Right ventricle myocardium inferior (tissue), 1 donor: ENCODE measurements at places on chromosomes 6 and 20. TPM values are rescaled to one million over a fixed set of nuclear protein-coding genes. Genes with fewer than 3 reads are reported as not detected.
A peak's percentile ranks its signal among the peaks of the same experiment; 100 is the strongest.

BANF2 gene
- not detected for total RNA-seq

RMND1 gene
- 15.7 TPM for total RNA-seq

JPH2 gene
- total RNA-seq, result 197 TPM

CDSN gene
- total RNA-seq, result not detected

GSTA2 gene
- not detected for total RNA-seq

DNA sequence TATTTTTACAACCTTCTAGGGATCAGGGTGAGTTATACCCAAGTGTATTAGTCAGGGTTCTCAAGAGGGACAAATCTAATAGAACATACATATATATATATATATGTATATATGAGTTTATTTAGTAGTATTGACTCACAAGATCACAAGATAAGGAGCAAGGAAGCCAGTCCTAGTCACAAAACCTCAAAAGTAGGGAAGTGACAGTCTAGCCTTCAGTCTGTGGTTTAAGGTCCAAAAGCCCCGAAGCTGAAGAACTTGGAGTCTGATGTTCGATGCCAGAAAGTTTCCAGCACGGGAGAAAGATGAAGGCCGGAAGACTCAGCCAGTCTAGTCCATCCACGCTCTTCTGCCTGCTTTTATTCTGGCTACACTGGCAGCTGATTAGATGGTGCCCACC lies 632.7 kb upstream of the AGPAT4 start:
- DNase-seq, result no peak

- no peak for DNase-seq
Observed at GRCh38 chr6:42525206-42525605, 38.6 kb upstream of the UBR2 start.

DNA sequence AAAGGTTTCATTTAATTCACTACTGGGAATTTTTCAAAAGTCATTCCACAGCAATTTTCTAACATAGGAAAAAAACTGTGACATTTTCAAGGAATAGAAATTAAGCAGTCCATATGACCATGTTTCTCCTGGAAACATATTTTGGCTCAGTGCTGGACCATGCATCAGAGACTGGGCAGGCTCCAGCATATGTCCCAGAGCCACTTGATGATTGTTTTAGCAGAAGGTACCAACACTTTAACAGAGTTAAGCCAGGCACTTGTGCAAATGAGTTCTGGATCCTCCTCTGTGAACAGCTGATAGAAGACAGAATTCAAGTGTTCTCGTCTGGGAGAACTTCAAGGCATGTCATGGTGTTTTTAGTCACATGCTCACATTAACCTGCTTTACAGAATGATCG lies 516.3 kb downstream of the COL12A1 start:
- no peak for DNase-seq

GRCh38 chr6:170369403-170369802 lies 62.8 kb downstream of the FAM120B start:
- DNase-seq, result no peak

DNA sequence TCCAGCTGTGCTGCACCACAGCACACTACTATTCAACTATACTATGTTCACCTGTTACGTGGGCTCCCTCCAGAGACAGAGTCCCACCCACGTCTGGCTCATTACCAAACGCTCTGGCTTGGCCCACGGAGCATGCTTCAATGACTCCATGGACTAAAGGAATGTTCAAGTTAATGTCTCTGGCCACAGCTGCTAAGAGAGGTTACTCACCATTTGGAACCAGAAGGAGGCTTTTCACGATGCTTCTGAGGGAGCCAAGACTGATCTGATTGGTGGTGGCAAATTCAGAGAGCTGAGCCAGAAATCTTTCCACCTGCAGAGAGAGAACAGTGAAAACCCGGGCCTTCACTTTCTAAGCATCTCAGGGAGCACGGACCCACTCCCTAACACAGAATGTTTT lies 15.6 kb downstream of the COMMD7 start:
- no peak for DNase-seq

DNA sequence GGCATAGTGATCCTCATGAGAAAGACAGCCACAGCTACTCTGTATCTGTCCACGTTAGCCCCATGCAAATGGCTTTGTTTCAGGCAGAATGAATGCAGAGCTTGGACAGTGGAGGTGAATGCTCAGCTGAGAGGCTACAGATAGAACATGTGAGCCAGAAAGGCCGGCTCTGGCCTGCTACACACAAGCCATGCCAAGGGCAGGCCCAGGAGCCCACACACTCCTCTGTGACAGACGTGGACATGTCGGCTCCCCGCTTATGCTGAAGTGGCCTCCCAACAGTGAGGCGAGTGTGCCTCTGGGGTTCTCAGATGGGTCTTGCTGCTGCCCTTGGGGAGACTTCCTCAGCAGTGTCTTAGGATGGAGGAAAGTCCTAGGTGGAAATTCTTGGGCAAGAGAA lies 159.6 kb downstream of the SYNDIG1 start:
- DNase-seq, result no peak

- DNase-seq, result no peak
Observed at GRCh38 chr6:41630069-41630468, 8.2 kb upstream of the MDFI start.

GRCh38 chr6:135331002-135331401 lies 149.9 kb downstream of the MYB start:
- DNase-seq, result no peak

DNA sequence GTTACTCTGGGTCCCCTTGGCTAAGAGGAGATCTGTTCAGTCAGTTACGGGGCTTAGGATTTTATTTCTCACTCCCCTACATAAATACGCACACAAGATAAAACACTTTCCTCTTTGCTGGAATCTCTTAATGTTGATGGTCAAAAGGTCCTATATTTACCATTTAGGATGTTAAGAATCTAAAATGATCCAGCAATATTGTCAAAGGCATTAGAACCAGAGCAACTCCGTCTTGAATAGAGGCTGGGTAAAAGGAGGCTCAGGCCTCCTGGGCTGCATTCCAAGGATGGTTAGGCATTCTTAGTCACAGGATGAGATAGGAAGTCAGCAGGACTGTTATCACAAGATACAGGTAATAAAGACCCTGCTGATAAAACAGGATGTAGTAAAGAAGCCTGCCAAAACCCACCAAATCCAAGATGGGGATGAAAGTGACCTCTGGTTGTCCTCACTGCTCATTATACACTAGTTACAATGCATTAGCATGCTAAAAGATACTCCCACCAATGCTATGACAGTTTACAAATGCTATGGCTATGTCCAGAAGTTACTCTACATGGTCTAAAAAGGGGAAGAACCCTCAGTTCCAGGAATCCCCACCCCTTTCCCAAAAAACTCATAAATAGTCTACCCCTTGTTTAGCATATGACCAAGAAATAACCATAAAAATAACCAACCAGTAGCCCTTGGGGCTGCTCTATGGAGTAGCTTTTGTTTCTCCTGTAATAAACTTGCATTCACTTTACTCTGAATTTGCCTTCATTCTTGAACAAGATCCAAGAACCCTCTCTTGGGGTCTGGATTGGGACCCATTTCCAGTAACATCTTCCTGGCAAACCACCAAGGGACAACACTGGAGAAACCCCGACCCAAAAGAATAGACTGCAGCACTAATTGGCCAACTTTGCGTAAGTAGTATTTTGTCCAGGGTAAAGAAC lies 107.5 kb downstream of the DTNBP1 start:
- DNase-seq, result no peak

- no peak for DNase-seq
Observed at GRCh38 chr6:705047-705446, 12.1 kb upstream of the EXOC2 start.

- DNase-seq, result peak; percentile 43
Observed at GRCh38 chr6:140480852-140481251, 1106.4 kb upstream of the CITED2 start.

DNA sequence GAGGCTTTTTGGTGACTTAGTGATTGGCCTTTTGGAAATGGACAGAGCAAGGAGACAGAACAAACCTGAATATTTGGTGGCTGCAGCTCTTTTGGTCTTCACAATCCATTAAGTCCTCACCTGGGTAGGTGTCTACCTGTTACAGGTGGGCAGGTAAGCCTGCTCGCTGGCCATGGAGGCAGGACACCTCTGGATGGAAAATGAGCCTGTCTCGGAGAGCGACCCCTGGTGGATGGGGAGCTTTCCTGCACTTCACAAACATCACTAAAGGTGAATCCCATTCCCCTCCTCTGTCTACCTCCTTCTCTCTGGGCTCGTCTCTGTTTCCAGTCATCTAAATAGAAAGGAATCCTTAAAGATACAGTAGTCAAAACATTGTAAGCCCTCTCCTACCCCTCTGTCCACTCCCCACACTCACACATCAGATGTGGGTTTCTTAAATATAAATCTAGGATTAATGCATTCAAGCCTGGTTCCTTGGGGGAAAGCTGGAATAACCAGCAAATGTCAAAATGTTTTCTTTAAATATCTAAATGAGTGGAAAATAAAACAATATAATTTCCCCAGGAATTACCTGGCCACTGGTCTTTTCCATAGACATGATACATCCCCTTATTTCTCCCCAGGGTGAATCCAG lies 304.9 kb downstream of the CDH26 start:
- no peak for DNase-seq

DNA sequence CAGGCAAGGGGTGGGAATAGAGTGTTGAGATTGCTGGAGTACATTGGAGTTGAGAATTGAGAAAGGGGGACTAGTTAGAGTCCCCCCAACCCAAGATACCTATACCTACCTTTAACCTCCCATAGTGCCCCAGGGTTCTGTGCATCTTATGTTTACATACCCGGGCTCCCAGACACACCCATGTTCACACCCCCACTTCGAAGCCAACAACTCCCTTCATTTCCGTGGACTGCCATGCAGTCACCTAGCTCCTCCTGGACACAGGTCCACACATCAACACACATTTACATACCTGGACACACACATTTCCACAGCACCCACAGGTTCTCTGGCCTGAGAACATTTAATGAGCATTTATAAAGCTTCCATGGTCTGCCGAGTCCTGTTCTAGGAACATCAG lies 5.1 kb downstream of the TMEM63B start:
- no peak for DNase-seq

- peak; percentile 74 for DNase-seq
Observed at GRCh38 chr6:41191569-41191968, 9.4 kb downstream of the TREML2 start.

GRCh38 chr6:63739094-63739687 lies 103.6 kb downstream of the PHF3 start:
- no peak for DNase-seq

DNA sequence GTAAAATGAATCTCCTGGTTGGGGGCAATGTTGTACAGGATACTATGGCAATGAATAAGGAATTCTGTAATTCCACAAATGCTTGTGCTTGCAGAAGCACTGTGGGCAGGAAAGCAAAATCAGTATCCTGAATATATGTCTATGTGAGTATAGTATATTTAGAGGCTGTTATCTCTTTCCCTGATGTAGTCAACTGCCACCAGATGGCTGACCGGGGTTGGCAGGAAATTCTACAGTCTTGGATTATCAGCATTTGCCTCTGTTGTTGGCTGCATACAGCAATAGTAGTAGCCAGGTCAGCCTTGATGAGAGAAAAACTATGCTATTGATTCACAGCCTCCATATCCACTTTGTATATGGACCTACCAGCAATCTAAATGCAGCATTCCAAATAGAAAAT lies 425.1 kb upstream of the JAG1 start:
- DNase-seq, result no peak

DNA sequence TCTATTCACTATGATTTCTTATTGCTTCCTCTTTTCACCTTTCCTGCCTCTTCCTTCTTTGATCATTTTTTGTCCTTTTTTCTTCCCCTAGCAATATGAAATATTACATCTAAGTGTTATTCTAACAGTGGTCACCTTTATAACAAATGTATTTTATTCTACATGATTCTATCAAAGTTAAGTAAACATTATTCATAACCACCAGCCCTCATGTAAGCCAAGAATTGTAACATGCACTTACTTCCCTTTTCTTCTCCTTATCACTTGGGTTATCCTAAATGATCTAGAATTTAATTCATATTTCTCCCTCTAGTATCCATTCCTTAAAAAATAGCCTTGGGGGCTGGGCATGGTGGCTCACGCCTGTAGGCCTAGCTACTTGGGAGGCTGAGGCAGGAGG lies 88.3 kb upstream of the SLC22A23 start:
- no peak for DNase-seq

DNA sequence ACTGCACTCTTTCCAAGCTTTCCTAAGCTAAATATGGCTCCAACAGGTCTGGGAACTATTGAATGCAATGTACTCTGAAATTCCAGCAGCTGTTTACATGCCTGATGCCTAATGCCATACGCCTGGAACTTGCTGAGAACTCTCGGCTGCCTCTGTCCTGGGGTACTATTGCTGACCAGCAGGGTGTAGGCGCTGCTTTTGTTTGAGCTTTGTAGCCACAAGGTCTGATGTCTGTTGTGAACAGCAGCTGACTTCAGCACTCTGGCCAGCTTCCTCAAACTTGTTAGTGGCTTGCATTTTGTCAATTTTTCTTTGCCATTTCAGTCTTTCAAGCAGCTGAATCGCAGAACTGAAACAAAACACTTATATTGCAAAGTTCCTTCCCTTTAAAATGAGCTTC lies 26.7 kb downstream of the SAYSD1 start:
- DNase-seq, result no peak

DNA sequence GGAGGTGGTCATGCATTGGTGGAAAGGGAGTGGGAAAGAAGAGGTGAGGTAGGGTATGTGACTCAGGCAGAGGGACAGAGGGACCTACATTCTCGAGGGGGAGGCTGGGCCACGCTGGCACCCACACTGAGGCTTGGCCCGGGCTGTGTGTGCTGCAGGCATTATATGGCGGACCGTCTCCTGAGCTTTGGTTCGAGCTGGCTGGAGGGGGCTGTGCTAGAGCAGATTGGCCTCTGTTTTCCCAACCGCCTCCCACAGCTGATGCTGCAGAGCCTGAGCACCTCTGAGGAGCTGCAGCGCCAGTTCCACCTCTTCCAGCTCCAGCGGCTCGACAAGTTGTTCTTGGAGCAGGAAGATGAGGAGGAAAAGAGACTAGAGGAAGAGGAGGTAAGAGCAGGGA lies 23.4 kb downstream of the DNPH1 start:
- no peak for DNase-seq
